ENCODE measurements at places on chromosomes 2 and 18.

DNA sequence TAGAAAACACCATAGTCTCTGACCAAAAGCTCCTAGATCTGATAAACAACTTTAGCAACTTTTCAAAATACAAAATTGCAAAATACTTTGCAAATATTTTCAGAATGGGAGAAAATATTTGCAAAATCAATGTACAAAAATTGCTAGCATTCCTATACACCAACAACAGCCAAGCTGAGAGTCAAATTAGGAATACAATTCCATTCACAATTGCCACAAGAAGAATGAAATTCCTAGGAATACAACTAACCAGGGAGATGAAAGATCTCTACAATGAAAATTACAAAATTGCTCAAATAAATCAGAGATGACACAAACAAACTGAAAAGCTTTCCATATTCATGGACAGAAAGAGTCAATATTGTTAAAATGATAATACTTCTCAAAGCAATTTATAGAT lies 327.0 kb upstream of the ZC3H15 start:
- no peak for DNase-seq

DNA sequence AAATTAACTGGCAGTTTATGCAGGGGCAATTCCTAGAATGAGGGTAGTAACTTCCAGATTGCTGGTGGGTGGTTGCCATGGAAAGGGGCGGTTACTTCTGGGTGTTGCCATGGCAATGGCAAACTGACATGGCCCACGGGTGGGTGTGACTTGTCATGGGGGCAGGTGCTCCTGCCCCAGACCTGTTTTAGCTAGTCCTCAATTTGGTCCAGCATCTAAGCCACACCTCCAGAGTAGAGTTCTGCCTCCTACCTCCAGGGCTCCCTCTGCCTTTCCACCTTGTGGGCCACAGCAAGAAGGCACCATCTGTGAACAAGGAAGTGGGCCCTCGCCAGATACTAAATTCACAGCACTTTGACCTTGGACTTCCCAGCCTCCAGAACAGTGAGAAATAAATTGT lies 148.7 kb downstream of the TFCP2L1 start:
- no peak for DNase-seq

- no peak for DNase-seq
These were observed 140.2 kb upstream of the ID2 start for GRCh38 chr2:8541636-8542035.

GRCh38 chr2:14720739-14721138 lies 88.2 kb downstream of the LRATD1 start:
- DNase-seq, result no peak

DNA sequence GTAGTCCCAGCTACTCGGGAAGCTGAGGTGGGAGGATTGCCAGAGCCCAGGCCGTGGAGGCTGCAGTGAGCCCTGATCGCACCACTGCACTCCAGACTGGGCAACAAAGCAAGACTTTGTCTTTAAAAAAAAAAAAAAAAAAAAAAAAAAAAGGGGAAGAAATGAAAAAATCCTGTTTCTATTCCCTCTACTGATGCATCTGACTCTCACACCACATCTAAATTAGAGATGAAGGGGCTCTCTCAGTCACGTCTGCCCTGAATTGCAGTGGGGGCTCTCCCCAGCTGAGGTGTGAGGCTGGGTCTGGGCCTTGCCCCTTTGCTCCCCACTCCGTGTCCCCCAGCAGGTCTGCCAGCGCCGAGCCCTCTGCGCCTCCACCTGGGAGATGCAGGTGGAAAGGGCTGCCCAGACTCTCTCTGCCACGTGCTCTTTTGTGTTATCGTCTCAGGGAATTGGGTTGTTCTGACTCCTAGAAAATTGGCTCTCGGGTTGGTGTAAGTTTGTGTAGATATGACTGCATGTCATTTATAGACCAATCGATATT lies 30.2 kb downstream of the TRAPPC12 start:
- no peak for DNase-seq

GRCh38 chr18:42486271-42486670 lies 531.2 kb downstream of the PIK3C3 start:
- DNase-seq, result no peak

- no peak for DNase-seq
These were observed 45.6 kb downstream of the PARD6G start for GRCh38 chr18:80201739-80202138.

DNA sequence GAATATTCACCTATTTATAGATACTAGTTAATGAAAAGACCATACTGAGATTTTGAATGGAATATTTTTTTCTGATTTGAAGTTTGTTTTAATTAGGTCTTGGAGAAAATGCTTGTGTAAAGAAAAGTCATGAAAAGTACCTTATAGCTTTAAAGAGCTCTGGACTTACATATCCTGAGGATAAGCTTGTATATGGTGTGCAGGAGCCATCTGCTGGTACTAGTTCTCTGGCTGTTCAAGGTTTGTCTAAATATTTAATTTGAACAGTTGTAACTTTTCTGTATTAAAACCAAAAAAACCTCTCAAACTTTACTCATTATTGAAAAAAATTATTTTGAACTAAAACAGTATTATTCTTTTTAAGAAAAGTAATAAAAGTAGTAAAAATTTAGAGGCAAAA lies 50.1 kb downstream of the UBR3 start:
- DNase-seq, result peak; percentile 8

DNA sequence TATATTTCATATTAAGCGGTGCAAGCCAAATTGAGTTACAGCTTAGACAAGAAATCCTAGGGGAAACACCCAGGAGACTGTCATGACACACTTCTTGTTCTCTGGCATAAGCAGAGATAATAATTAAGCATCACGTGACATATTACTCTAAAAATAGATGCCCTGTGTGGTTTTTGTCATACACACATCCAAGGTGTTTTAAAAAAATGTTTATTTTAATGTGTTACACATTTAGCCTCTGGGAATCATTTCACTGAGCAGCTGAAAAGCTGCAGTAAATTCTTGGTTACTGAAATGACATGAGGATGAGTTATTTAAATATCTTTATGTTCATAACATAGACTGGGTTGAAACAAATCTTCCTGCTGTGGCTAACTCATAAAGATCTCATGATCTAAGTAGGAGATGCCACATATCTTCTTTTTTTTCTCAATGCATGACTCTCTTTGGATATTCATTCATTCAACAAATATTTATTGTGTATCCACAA lies 38.0 kb upstream of the ERMN start:
- peak; percentile 48 for DNase-seq

DNA sequence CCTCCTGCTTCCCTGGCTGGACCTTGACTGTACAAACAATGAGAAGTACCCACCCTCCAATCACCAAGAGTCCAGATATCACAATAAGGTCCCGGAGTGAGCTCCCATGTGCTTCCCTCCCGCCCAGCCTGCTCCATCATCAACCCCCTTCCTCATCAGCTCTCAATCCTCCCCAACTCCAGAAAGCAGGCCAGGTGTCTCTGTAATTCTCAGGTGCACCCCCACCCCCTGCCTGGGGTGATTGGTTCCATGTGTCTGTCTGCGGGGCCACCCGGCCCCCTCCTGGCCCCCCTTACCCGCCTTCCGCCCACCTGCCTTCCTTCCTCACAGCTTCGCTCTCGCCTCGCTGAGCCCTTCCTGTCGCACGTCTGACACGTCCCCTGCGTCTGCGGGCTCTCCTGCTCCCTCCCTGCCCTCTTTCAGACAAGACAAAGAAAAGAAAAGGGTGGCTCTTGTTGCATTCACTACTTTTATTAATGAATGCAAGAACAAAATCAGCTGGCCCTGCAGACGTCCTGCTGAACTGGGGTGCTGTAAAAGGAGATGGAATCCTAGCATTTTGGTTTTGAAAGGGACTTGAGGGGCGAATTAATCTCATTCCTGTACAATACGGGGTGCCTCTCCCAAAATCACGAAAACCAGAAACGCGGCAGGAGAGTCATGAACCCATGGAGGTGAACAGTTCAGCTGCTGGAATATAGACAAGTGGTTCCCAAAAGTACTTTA lies 26.5 kb upstream of the IGFBP2 start:
- no peak for DNase-seq

- no peak for DNase-seq
These were observed 2.9 kb downstream of the TNFRSF11A start for GRCh38 chr18:62327977-62328376.

GRCh38 chr18:68340606-68341005 lies 374.3 kb downstream of the TMX3 start:
- no peak for DNase-seq

- DNase-seq, result peak; percentile 15
These were observed 546.7 kb upstream of the ID2 start for GRCh38 chr2:8134985-8135682.

DNA sequence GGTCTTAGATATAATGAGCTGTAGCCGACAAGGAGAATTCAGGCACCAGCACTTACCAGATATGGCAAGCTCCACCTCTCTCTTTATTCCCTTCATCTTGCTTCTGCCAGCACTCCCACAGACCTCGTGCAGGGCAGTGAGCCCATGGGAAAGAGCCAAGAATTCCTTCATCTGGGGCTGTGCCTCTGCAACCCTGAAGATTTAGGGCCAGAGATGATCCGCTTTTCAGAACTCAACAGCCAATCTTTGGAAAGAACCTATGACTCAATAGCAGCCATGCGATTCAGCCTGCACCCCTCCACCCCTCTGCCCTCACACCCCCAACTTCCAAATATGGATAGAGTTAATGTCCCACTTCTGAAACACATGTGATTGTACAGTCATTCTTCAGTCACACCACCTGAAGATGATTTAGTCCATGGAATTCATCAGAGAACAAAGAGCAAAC lies 533.7 kb upstream of the TNP1 start:
- DNase-seq, result no peak

GRCh38 chr2:98234776-98235175 lies 111.5 kb upstream of the CNGA3 start:
- DNase-seq, result no peak

DNA sequence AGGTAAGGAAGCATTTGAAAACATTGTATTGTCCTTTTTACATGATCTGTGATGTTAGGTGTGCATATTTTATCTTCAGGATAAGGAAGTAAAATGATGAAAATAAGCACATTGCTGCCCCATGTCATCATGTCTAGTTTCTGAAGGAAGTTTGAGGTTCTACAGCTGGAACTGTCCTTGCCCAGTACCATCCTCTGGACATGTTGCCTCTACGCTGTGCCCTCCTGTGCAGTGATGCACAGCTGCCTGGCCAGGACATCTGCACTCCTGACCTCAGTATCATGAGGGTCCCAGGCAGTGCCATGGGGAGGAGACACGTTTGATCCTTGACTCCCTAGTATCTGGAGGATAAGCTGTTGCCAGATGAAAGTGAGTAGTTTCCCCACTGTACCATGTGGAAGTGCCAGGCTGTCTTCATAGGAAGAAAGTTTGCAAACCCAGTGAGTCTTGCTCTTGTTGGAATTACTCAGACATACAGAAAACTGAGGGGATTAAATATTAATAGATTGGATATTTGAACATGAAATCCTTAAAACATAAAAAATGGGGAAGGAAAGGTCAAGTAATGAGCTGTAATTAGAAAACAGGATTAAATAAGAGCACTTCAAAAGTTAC lies 9.5 kb downstream of the ALKAL2 start:
- no peak for DNase-seq

DNA sequence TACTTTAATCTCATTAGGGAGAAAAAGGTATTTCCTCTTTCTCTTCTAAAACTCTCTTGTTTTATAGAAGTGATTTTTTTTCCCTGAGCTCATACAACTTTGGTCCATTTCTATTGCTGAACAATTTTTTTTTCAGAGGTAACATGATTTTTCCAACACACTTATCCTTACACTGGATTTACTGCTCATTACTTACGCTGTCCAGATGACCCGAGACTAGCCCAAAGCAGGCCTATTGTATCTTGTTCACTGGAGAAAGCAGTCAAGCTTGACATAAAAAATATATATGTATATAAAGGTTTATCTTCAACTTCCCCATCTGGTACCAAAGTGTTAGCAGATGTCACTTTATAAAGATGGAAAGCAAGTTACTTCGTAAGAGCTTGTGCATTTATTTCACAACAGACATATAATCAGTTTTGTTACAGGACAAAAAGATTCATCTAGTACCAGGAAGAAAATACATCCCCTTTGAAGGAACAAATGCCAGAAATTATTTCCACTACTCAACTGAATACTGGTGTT lies 70.4 kb upstream of the KIDINS220 start:
- DNase-seq, result no peak

- DNase-seq, result no peak
These were observed 42.3 kb downstream of the RFX8 start for GRCh38 chr2:101432411-101433181.

- DNase-seq, result no peak
These were observed 55.0 kb downstream of the ABCB11 start for GRCh38 chr2:168976034-168976654.

DNA sequence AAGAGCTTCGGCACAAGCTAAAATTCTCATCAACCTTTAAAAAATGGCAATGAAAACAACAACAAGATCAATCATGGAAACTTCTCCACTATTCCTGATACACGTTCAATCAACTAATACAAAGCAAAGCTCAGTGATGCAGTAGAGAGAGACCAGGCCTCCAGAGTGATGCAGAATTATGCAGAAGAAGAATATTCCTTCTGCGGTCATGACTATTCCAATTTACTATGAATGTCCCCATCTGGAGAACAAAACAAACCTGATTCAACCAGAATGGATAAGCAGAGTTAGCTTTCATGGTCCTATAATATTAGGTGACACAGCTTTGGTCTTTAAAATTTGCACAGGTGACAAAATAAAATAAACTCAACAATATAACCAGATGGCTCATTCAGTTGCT lies 12.5 kb upstream of the MBOAT2 start:
- no peak for DNase-seq

GRCh38 chr2:240836781-240837467 lies 16.9 kb upstream of the KIF1A start:
- DNase-seq, result no peak

DNA sequence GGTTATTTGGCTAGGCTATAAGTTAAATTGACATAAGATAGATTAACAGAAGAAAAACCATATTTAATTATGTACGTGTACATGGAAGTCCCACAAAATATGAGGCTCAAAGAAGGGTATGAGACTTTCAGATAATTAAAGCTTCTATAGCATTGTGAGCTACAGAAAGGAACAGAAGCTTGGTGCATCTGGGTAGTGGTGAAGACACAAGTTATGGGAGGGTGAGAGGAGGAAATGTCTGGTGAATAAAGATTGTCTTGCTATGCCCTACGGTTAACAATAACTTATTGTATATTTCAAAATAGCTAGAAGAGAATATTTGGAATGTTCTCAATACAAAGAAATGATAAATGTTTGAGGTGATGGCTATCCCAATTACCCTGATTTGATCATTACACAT lies 6.8 kb upstream of the FAM124B start:
- no peak for DNase-seq

GRCh38 chr2:236656166-236656565 lies 86.5 kb downstream of the ACKR3 start:
- DNase-seq, result no peak

DNA sequence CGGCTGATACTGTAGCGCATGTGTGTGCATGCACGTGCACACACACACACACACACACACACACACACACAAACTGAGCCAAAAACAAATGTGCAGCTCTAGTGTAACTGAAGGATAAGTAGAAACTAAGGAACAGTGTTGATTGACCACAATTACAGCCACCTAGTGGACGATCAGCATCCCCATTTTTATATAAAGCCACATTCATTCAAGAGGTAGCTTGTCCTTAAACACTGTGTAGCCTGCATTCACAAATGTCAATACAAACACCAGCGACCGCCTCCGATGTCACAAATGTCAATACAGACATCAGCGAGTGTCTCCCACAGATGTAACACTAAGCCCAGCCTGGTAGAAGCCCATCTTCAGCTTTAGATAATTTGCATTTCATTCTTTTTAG lies 167.4 kb downstream of the PTGR3 start:
- no peak for DNase-seq
